PC-3 (cell line): ENCODE measurements at places on chromosomes 13 and 19. TPM values are rescaled to one million over a fixed set of nuclear protein-coding genes. Genes with fewer than 3 reads are reported as not detected.

DNA sequence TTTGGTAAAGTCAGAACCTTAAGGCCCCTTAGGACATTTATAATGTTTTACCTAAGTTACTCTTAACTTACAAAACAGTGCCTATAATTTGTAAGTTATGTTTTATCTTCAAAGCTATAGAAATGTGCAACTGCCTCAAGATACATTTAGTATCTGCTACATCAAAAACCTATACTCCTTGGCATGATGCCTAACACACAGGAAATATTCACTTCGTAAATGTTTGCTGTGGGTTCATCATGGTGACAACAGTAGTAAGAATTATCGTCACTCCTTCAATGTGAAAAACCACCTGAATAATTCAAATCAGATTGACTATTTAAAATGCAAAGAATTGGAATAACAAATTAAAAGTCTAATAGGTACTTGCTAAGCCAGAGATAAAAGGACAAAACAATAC is 184.1 kb downstream of the DIAPH3 start:
- DNase-seq, result no peak
- H3K36me3 ChIP-seq, result no peaks in the 10 kb centered on the region
- H3K27ac ChIP-seq, result no peak overlapping the region
- H3K4me3 ChIP-seq, result no peak overlapping the region
- no peaks in the 10 kb centered on the region for H3K4me1 ChIP-seq

GRCh38 chr13:48155848-48156247 is 60.9 kb upstream of the MED4 start:
- DNase-seq, result peak; percentile 72
- H3K27ac ChIP-seq, result peak overlapping the region; percentile 33
- no peak overlapping the region for H3K4me3 ChIP-seq

GRCh38 chr13:44848920-44849676 is 140.2 kb downstream of the NUFIP1 start:
- H3K27ac ChIP-seq, result no peak overlapping the region
- H3K36me3 ChIP-seq, result no peaks in the 10 kb centered on the region
- H3K4me3 ChIP-seq, result no peak overlapping the region
- no peak for DNase-seq

DNA sequence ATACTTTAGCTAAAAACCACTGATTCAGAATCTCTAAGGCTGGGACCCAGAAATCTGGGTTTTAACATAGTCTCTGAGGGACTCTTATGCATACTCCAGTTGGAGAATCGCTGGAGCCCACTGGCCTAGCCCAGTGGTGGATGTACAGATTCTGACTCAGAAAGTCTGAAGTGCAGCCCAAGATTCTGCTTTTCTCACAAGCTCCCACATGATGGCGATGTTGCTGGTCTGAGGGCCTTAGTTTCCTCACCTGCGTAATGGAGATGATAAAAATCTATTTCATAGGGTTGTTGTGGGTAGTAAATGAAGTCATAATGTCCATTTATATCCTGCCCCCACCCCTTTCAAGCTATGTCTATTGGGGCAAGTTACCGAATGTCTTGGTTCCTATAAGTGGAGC is 7.7 kb upstream of the CDADC1 start:
- H3K4me1 ChIP-seq, result no peaks in the 10 kb centered on the region
- H3K27me3 ChIP-seq, result no peaks in the 10 kb centered on the region
- no peaks in the 10 kb centered on the region for H3K36me3 ChIP-seq
- peak; percentile 52 for DNase-seq

DNA sequence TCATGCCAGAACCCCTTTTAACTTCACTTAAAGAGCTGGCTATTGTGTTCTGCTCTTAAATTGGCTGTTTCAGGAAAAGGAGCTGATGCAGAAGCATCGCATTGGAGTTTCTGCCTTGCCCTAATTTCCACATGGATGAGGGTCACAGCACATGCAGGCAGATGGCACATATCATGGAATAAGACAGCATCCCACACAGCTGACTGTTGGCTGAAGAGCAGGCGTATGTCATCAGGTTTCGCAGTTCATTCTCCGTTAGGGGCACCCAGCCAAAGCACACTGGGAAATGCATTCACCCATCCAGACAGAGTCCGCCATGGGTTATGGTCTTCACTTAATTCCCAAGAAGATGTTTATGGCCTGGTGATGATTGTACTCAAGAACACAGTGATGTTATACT is 572.5 kb downstream of the LIG4 start:
- H3K27ac ChIP-seq, result no peak overlapping the region
- DNase-seq, result no peak
- H3K36me3 ChIP-seq, result no peaks in the 10 kb centered on the region

DNA sequence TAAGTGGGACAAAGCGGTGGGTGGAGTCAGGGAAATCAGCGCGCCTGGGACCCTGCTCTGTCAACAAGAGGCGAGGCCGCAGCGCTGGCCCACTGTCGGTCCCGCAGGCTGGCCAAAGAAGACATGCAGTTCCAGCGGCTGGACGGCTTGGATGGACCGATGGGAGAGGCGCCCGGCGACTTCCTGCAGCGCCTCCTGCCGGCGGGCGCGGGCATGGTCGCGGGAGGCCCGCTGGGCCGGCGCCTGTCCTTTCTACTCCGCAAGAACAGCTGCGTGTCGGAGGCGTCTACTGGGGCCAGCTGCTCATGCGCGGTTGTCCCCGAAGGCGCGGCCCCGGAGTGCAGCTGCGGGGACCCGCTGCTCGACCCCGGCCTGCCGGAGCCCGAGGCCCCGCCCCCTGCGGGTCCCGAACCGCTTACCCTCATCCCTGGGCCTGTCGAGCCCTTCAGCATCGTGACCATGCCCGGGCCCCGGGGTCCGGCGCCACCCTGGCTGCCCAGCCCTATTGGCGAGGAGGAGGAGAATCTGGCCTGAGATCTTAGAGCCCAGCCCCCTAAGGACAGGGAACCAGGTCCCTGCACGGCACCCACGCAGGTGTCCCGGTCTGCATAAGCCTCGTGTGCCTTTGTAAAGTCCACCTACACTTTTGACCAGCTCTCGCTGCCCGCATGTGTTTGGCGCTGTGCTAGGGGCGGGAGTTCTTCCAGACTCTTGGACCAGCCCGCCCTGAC is 6.1 kb downstream of the BEST2 start:
- H3K4me1 ChIP-seq, result no peaks in the 10 kb centered on the region
- peak overlapping the region; percentile 53 for H3K4me3 ChIP-seq
- H3K27me3 ChIP-seq, result no peaks in the 10 kb centered on the region
- H3K36me3 ChIP-seq, result no peaks in the 10 kb centered on the region
- no peak overlapping the region for H3K27ac ChIP-seq

DNA sequence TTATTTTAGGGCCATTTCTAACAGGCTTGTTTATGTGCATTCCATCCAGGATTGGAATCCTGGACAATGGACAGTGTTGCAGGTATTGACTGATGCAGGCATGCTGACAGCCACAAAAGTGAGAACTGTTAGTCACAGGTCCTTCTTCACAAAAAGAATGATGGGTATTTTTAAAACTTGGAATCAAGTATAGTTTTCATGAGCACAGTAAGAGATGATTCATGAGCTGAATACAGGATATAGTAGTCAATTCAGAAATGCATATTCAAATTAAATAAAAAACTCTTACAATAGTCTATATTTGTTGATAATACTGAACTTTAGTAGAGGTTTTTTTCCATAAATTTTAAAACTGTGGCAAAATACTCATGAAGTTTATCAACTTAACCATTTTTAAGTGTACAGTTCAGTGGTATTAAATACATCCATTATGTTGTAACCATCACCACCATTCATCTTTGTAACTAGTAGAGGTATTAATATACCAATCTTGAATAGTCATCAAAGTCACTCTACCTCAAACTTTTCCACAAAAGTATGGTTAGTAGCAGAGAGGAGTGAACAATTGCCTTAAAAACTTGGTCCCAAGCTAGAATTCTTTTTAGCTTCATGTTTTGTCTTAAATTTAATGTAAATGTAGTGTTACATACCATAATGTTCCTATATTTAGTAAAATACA is 79.5 kb downstream of the KCNRG start:
- no peaks in the 10 kb centered on the region for H3K4me1 ChIP-seq
- H3K4me3 ChIP-seq, result no peak overlapping the region
- peaks cover 15% of the 10 kb centered on the region for H3K36me3 ChIP-seq
- no peaks in the 10 kb centered on the region for H3K27me3 ChIP-seq
- no peak overlapping the region for H3K27ac ChIP-seq

DNA sequence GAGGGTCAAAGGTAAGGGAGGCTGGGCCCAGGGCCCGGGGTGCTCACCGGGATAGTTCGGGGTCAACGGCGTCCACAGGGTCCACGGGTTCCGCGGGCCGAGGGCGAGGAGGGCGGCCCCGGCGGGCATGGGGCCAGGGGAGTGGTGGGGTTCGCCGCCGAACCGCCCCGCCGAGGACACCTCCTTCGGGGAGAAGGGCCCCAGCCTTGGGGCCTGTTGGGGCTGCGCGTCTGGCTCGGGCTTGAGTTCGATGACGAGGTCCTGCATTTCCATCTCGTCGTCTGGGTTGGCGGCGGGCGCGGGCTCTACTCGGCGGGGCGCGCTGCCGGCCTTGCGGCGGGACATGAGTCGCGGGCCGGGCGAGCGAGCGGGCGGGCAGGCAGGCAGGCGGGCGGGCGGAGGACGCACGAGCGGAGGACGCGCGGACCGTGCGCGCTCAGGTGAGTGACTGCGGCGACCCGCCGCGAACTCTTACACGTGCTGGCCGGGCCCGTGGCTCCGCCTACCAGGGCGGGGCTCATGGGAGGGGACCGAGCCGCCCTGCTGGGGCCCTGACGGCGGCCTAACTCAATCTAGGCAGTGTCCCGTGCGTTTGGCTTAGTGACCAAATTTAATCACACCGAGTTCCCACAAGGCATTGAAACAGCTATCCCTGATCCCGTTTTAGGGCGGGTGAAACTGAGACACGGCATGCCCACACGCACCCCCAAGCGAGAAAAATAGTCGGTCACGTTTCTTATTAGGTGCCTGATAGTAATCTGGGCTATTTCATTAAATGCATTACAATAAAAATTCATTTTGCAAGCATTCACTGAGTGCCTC is at the start of gene ZNF296:
TSS of gene ZNF296 (minus strand) at position 450 of the 822 bp plus-strand sequence. CDS start at position 345, 105 bp downstream.
- no peaks in the 10 kb centered on the region for H3K36me3 ChIP-seq
- H3K27me3 ChIP-seq, result no peaks in the 10 kb centered on the region
- DNase-seq, result peak; percentile 82
- H3K4me3 ChIP-seq, result peak within 1 kb of the TSS; percentile 89

DNA sequence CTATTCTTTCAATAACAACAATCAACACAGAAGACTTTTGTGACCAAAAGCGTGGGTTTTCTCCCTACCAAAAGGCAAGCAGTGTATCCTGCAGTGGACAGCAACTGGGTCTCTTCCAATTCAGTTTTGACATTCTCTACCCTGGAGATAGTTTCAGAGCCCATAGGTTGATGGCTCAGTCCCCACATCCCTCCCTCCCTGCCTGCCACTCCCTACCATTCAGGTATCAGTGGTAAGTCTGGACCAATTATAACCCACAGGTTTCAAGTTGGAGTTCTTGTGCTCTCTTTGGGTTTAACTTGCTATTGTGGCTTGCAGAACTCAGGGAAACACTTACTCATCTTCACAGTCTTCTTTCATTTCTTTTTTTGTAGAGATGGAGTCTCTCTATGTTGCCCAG is 60.2 kb downstream of the ZNF823 start:
- no peak overlapping the region for H3K4me3 ChIP-seq
- no peak for DNase-seq
- H3K4me1 ChIP-seq, result no peaks in the 10 kb centered on the region

- H3K27me3 ChIP-seq, result no peaks in the 10 kb centered on the region
- H3K27ac ChIP-seq, result no peak overlapping the region
- no peaks in the 10 kb centered on the region for H3K36me3 ChIP-seq
- DNase-seq, result no peak
Observed at GRCh38 chr13:80931118-80931517, 590.2 kb upstream of the SPRY2 start.

GRCh38 chr13:80830431-80830830 is 489.5 kb upstream of the SPRY2 start:
- no peaks in the 10 kb centered on the region for H3K4me1 ChIP-seq
- no peak overlapping the region for H3K4me3 ChIP-seq
- no peaks in the 10 kb centered on the region for H3K36me3 ChIP-seq

DNA sequence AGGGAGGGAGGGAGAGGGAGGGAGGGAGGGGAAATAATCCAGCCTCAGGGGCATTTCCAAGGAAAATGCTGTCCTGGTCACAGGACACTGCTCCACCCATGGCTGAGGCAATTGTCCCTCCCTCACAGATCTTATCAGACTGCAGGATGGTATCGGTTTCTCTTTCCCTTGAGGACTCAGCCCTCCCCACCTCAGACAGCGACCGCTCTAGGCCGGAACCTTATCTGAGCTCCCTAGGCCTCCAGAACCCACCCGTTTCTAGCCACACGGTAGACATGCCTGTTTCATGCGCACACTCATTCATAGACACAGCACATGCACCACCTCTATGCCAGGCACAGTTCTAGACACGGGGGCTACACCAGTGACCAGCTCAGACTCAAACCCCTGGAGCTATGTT is 10.0 kb upstream of the IZUMO2 start:
- H3K36me3 ChIP-seq, result no peaks in the 10 kb centered on the region
- no peak overlapping the region for H3K4me3 ChIP-seq
- H3K27ac ChIP-seq, result no peak overlapping the region
- 0 out of 2 replicates have a peak, but pooled peaks cover 9% of the 10 kb centered on the region for H3K4me1 ChIP-seq
- no peaks in the 10 kb centered on the region for H3K27me3 ChIP-seq
- DNase-seq, result peak; percentile 40

GRCh38 chr19:45774765-45775164 is 5.7 kb upstream of the SIX5 start:
- no peaks in the 10 kb centered on the region for H3K27me3 ChIP-seq
- no peak for DNase-seq
- H3K36me3 ChIP-seq, result no peaks in the 10 kb centered on the region
- H3K4me3 ChIP-seq, result no peak overlapping the region

DNA sequence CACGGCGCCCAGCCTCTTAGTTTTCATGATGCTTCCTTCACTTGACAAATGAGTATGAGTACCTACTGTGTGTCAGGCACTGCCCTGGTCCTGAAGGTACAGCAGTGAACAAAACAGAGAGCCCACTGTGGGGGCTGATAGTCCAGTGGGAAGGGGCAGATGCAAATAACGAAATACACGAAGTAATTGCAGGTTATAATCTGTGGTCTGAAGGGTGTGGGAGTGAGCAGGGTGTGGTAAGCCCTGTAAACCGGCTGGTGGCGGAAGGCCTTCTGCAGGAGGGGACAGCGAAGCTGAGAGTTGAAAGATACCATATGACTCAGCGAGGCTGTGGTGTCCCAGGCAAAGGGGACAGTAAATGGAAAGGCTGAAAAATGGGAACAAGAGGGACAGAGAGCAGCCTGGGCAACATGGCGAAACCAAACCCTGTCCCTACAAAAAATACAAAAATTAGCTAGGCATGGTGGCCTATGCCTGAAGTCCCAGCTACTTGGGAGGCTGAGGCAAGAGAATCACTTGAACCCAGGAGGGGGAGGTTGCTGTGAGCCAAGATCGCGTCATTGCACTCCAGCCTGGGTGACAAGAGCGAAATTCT is 60.5 kb downstream of the MAP4K1 start:
- H3K4me3 ChIP-seq, result no peak overlapping the region
- no peaks in the 10 kb centered on the region for H3K36me3 ChIP-seq
- H3K4me1 ChIP-seq, result no peaks in the 10 kb centered on the region
- peak; percentile 27 for DNase-seq
- no peaks in the 10 kb centered on the region for H3K27me3 ChIP-seq
- H3K27ac ChIP-seq, result no peak overlapping the region

GRCh38 chr19:42191855-42192254 is 25.6 kb downstream of the DEDD2 start:
- DNase-seq, result peak; percentile 96
- peaks cover 30% of the 10 kb centered on the region for H3K4me1 ChIP-seq
- H3K27me3 ChIP-seq, result no peaks in the 10 kb centered on the region
- H3K36me3 ChIP-seq, result no peaks in the 10 kb centered on the region
- H3K4me3 ChIP-seq, result no peak overlapping the region

LILRB4 gene
- total RNA-seq, result not detected in 2 replicates

CEACAM21 gene
- not detected in 2 replicates for total RNA-seq

URAD gene
- total RNA-seq, result not detected in 2 replicates

ZNF813 gene
- total RNA-seq, result 3.5 and 4.4 TPM in 2 replicates

ICAM5 gene
- total RNA-seq, result 1.8 and 2.0 TPM in 2 replicates

CGB8 gene
- 1.2 and 2.2 TPM in 2 replicates for total RNA-seq

MTUS2 gene
- not detected in 2 replicates for total RNA-seq
